Inflammatory macrophage treated with lipopolysaccharide for 4 hours (primary cell): ENCODE measurements at places on chromosomes 4 and X.

GRCh38 chr4:40564815-40565483 lies 64.7 kb downstream of the RBM47 start:
- DNase-seq = no peak

DNA sequence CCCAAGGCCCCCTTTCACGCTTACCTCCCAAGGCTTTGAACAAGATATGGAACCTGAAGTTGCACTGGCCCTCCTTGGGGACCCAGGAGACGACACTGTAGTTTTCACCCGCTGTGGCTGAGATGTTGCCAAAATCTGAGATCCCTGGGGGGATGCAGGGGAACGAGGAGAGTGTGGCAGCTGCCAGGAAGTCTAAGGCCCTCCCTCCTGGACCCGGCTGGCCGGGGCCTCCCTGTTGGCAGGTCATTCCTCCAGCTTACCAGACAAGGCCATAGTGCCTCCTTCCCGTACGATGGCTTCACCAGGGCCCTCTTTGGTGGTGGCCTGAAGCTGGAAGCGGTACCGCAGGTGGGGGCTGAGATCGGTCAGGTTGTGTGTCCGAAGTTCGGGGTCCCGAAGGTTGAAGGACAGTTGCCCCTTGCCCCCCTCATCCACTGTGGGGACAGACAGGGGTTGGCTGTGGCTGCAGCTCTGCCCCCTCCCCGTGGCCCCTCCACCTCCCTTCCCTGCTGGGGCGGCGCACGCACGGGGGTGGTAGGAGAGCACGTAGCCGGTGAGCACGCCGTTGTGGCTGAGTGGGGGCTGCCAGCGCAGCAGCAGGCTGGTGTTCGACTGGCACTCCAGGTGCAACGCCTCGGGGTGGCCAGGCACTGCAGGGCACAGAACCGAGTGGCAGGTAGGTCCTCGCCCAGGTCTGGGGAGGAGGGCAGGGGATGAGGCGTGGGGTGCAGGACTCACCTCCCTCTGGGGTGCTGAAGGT lies 21.2 kb downstream of the L1CAM start:
- no peak for DNase-seq

- no peak for DNase-seq
Measured at GRCh38 chrX:148813967-148814366, 313.6 kb downstream of the AFF2 start.

DNA sequence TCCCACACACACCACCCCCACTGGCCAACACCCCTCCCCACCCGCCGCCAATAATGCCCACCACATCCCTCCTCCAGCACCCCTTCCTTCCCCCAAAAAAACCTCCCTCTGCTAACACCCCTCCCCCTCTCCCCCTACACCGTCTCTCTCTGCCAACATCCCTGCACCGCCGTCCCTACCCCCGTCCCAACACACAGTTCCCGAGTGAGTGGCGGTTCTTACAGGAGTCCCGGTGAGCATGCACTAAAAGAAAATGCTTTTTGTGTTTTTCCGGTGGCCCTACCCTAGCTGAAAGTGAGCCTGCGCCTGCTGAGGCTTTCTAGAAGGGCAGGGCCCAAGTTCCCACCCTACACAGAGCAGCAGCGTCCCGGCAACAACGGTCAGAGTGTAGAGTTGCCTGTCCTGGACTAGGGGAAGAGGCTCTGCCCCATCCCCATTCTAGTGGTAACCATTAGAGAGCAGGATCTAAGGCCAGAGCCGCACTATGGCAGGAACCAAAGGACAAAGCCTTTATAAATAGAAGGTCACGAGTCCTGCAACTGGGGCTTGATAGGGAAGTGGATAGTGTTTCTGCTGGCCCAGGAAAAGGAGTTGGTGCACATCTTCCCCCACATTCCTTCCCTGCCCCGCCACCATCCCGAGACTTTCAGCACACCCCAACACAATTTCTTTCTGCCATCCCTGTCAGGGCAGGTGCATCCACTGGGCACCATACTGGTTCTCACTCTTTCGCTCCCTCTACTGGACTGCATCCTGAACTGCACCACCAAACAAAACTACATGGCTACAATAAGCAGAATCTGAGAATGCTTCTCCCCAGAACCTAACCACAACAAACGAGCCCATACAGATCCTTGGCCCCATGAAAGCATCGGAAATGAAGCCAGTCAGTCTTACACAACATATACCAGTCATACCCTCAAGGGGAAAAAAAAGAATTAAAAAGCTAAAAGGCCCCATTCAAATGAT lies 78.1 kb upstream of the PAGE3 start:
- DNase-seq = peak; percentile 2

DNA sequence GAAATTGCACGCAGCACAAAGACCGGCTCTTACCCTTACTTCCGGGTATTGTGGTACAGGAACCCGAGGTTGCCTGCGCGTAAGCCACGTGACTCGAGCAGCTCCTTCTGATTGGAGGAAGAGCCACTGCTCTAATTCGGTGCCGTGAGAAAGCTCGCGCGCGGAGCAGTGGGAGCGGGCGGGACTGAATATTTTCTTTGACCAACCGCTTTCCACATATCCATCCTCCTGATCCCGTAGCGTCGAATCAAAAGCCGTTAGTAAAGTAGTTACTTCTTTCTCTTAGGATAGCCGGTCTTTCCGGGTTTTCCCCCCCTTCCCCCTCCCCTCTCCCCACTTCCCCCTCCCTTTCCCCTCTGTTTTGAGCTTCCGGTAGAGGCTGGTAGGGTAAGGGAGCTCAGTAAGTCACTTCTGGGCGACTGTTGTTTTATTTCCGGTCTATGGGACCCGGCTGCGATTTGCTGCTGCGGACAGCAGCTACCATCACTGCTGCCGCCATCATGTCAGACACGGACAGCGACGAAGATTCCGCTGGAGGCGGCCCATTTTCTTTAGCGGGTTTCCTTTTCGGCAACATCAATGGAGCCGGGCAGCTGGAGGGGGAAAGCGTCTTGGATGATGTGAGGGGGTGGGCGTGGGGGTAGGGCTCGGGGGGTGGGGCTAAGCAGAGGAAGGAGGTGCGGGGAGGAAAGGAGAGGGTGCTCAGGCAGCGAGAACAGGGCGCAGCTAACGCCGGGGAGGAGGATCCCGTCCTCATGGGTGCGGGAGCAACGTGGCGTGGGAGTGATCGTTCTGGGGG lies at the start of gene TAF1:
TAF1 (plus strand) TSS at position 483 of the 799 bp plus-strand sequence; CDS start at position 501, 18 bp downstream.
- DNase-seq = peak; percentile 96

DNA sequence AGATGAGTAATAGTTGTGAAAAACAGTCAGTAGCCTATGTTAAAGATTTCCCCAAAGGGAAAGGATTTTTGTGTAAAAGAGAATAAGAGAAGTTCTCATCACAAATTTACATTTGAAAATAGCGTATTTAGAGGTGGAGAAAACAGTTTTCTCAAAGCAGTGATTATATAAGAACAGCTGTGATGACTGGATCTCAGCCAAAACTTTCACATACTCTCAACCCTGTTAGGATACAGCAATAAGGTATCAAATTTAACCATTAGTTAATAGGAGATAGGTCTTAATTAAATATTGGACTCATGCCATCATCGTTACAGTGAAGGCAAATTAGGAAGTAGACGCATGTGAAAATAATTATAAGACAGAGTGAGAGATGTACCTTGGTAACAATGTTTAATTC lies 622.7 kb downstream of the PCDH18 start:
- DNase-seq = no peak

GRCh38 chrX:135416546-135416945 lies 5.2 kb upstream of the SMIM10L2A start:
- no peak for DNase-seq

GRCh38 chrX:9676306-9676705 lies 89.3 kb downstream of the GPR143 start:
- DNase-seq = no peak

DNA sequence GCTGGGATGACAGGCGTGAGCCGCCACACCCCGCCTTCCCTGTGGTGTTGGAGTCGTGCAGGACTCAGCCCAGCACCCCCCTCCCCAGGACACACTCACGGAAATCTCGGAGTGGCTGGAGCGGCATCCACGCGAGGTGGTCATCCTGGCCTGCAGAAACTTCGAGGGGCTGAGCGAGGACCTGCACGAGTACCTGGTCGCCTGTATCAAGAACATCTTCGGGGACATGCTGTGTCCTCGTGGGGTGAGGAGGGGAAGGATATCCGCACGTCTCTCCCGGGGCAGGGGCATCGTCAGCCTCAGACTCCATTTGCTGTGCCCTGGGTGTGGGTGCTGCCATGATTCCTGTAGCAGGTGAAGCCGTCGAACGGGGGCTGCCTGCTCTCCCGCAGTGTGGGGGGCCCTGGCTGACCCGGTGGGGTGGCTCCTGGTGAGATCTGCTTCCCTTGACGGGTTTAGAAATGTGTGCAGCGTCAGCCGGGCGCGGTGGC lies 10.3 kb downstream of the PLCXD1 start:
- DNase-seq = no peak

DNA sequence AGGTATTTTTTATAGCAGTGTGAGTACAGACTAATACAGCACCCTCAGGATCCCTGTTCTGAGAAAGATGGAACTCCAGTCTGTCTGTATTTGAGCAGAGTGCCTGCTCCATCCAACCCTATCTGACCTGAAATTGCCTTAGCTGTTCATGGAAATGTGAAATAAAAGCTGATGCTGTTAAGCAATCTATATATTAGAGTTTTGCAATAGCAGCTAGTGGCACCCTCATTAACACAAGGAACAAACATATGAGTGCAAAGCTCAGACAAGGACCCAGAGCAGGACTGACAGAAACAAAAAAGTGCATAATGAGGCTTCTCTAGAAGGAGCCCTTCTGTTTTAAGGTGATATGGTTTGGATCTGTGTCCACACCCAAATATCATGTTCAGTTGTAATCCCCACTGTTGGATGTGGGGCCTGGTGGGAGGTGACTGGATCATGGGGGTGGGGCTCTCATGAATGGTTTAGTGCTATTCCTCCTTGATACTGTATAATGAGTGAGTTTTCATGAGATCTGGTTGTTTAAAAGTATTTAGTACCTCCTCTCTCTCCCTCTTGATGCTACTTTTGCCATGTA lies 272.9 kb upstream of the KLF3 start:
- DNase-seq = no peak

DNA sequence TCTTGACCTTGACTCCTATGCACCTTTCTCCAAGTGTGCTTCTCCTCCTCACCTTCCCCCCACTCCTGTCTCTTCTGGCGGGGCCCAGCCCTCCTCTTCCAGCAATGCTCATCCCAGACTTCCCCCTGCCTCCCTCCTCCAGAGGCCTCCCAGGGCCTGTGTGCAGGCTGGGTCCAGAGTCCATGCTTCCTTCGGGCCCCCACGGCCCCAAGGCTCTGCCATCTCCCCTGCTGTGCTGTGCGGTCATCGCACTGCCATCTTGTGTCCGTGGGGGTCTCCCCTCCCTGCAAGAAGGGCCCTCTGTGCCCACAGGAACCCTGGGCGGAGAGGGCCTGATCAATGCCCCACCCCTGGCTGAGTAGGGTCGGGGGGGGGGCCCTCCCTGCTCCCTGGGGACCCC lies 27.3 kb downstream of the ATP2B3 start:
- DNase-seq = no peak

GRCh38 chr4:184613405-184613804 lies 35.8 kb downstream of the CASP3 start:
- DNase-seq = peak; percentile 21

GRCh38 chrX:44873415-44874276 lies 658 bp downstream of the KDM6A start:
- DNase-seq = peak; percentile 50

- DNase-seq = no peak
Measured at GRCh38 chr4:95265814-95266740, 282.7 kb downstream of the UNC5C start.

GRCh38 chrX:10278716-10279115 lies 121.9 kb downstream of the CLCN4 start:
- DNase-seq = no peak

- no peak for DNase-seq
Measured at GRCh38 chr4:69330345-69331047, 50.2 kb downstream of the UGT2B28 start.

DNA sequence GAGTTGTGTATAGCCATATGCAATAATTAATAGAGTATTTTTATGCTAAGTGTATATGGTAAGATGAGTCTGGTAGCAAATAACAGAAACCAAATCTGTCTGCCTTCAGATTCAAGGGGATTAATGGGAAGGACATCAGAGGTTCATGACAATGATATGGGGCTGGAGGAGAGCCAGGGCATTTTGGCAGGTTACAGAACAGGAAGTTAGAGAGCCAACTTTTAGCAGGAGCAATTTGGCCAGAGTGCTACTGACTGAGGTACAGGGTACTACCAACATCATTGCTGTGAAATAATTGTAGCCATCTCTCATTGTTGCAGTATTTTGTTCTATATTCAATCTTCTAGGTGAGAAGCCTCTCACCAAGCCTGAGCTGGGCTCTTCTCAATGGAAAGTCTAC lies 210.9 kb upstream of the FAM47A start:
- no peak for DNase-seq

DNA sequence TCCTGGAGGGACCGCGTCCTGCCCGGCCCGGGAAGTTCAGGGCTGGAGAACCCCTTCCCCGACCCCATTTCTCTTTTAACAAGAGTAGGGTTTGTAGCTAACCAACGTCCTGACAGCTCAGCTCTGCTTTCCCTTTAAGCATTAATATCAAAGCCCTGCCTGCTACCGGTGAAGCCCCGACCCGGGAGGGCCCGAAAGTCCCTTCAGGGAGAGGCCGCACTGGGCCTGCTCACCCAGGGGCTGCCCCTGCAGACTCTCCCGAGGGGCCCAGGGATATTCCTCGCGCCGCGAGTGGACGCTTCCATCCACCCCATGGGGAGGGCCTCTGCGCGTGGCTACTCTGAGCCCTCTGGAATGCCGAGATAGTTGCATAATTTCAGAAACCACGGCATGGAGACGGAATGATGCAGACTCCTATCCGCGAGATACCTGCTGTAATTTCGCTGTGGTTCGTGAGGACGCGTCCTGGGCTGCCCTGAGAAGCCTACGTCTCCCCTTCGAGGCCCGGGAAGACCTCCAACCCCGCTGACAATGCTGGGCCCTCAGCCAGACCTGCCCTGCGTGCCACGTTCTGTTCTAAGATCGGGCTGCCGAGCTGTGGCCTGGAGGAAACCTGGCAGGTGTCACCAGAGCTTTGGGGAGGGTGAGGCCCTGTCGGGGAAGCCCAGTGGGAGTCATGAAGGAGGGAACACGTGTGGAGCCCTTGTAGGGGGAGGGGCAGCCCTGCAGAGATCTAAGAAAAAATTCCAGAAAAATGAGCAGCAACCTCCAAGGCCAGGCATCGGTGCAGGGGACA lies 999 bp upstream of the CTBP1 start:
- peak; percentile 11 for DNase-seq

GRCh38 chr4:53717064-53717549 lies 125.8 kb upstream of the LNX1 start:
- peak; percentile 48 for DNase-seq
